SIG-M5 (cell line): ENCODE measurements at places on chromosomes 6 and 20.

DNA sequence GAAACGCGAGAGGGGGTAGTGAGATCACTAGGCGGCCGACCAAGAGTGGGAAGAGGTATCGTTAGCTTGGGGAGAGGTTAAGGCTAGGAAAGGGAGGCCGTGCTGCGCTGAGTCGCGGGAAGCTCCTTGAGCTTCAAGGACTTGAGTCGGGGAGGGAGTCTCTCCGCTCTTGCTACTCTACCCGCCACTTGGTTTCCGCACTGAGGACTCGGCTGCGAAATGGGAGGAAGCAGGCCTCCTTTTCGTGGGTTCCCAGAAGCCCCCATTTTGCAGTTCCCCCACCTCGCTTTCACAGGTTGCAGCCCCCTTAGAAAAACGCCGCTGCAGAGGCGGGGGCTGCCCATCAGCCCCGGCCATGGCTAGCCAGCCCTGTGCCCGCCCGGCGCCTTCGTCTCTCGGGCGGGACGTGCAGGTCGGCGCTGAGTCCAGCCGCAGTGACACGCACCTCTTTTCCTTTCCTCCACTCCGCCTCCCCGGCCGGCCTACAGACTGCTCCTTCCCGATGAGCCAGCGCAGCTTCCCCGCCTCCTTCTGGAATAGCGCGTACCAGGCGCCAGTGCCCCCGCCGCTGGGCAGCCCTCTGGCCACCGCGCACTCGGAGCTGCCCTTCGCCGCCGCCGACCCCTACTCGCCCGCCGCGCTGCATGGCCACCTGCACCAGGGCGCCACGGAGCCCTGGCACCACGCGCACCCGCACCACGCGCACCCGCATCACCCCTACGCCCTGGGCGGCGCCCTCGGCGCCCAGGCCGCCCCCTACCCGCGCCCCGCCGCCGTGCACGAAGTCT lies 4.9 kb downstream of the VGLL2 start:
- DNase-seq, result no peak

- DNase-seq, result no peak
Observed at GRCh38 chr20:42775037-42775436, 414.7 kb downstream of the PTPRT start.

GRCh38 chr6:114216789-114217467 lies 125.9 kb downstream of the HS3ST5 start:
- DNase-seq, result no peak

- no peak for DNase-seq
Observed at GRCh38 chr6:105835373-105835772, 250.8 kb upstream of the PRDM1 start.

DNA sequence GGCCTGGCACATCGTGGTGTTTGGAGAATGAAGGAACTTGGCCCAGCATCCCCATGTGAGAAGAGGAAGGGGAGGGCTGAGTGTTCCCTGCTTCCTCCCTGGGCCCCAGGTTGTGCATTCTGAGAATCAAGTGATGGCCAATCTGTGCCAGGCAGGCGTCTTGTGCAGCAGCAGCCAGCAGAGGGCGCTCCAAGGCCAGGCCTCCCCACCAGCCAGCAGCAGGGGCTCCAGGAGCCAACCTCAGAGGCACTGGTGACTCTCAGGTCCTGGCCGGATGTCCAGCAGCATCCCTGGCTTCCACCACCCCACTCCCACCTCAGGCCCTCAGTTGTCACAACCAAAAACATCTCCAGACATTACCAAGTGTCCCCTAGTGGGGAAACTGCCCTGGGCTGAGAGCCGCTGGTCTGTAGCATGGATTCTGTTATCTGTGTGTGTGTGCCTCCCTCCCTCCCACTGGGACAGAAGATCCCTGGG lies 192.0 kb downstream of the PREX1 start:
- no peak for DNase-seq

- no peak for DNase-seq
Observed at GRCh38 chr6:158816803-158817727, 2.1 kb downstream of the EZR start.

- DNase-seq, result no peak
Observed at GRCh38 chr6:165557674-165558073, 105.4 kb downstream of the PDE10A start.

DNA sequence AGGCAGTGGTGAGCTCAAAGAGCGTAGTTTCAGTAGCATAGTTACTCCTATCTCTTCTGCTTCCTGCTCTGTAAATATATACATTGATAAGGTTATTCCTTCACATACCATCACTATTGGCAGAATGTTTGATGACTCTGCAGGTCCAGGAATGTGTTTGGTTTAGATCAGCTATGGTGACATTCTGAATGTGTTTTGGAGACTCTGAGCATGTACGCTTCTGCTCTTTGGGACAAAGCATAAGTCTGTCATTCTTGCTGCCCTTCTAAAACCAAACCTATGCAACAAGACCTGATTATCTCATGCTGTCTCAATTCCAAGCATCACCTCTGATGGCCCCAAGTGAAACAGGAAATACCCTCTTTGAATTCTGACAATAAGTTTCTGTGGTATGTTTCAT lies 1074.3 kb downstream of the KIF16B start:
- no peak for DNase-seq

GRCh38 chr6:170184316-170184715 lies 106.6 kb downstream of the DLL1 start:
- DNase-seq, result no peak

DNA sequence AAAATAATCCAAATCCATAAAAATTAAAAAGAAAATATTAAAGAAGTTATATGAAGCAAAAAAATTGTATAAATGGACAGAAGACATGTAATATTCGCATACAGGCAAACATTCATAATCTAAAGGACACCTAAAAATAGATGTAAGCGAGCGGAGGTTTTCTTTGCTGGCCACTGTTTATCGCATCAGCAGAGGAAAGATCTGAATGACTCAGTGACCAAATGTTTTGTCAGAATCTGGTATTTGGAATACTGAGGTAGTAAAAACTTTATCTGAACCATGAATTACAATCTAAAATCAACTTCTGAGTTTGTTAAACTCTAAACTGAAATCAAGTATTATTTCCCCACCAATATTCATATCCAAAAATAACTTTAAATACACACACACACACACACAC lies 7.8 kb downstream of the TSPYL4 start:
- no peak for DNase-seq

DNA sequence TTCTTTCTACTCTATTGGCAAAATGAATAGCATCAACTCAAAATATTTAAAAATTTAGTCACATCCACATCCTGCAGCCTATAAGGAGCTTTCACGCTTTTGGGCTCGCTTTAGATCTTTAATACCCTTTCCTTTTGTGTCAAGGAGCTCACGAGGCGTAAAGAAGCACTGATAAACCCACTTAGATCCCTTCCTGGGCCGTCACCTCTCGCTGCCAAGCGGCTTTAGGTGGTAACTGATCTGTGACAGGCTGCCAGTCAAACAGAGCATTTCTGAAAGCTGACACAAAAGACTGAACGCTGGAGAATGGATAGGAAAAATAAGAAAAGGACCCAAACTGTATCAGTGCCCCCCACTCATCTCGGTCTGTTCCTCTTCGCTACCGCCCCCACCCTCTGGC lies 385.7 kb upstream of the MMS22L start:
- DNase-seq, result no peak

- DNase-seq, result no peak
Observed at GRCh38 chr6:132130626-132131298, 179.6 kb upstream of the CCN2 start.

GRCh38 chr20:56885521-56885920 lies 256.4 kb downstream of the TFAP2C start:
- no peak for DNase-seq

DNA sequence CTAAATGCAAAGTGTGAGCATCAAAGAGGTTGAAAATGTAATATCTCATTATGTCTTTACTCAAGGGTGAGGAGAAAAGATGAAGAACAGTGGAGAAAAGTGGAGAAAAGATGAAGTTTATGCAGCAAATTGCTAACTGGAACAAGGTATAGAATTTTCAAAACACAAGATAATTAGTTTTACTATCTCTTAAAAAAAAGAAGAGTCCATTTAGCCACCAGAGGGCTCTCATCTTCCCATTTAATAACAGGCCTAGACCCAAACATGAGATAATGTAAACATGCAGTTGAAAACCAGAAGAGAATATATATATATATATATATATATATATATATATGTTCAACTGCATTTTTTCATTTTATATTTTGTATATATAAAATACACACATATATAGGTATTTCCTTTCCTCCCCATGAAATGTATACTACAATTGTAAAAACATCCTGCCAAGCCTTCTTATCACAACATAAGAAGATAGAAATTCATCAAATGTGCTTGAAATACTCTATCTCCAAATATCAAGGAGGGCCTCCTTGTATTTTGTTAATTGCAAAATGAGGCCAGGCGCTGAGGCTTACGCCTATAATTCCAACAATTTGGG lies 78.4 kb downstream of the ADTRP start:
- DNase-seq, result no peak

DNA sequence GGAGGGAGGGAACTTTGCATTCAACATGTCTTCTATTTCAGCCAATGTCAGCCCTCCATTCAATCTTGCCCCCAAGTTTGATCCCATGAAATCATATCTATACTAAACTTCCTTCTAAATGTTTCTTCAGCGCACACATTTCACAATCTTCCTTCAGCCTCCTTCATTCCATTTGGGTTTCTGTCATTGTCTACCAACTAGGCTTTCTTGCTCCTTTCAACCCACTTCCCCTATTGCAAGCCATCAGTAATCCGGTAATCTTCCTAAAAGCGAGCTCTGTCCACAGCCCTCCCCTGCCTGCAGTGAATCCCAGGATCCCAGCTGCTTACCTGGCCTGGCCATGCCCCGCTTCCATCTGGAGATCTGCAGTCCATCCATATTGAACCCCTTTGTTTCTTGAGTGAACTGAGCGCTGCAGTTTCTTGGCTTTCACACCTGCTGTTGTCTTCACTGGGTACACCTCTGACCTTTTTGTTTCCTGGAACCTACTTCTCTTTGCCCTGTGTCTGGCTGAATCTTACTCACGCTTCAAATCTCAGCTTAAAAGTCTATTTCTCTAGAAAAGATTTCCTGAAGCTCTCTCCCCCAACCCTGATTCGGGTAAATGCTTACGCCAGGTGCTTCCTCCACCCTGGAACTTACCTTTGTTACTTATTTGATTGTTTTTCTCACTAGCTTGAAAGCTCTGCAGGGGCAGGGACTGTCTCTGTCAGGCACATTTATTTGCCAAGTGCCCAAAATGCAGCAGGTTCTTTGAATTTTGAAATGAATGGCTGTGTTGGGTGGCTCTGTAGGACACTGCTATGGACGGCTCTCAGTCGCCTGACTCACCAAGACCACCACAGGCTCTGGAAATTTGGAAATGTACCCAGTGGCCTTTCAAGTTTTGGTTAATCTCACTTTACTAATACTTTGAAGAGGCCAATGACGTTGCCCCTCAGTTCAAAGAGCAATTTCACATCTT lies 50.3 kb downstream of the ADTRP start:
- peak; percentile 14 for DNase-seq

GRCh38 chr6:12923644-12924235 lies 207.2 kb downstream of the PHACTR1 start:
- no peak for DNase-seq

DNA sequence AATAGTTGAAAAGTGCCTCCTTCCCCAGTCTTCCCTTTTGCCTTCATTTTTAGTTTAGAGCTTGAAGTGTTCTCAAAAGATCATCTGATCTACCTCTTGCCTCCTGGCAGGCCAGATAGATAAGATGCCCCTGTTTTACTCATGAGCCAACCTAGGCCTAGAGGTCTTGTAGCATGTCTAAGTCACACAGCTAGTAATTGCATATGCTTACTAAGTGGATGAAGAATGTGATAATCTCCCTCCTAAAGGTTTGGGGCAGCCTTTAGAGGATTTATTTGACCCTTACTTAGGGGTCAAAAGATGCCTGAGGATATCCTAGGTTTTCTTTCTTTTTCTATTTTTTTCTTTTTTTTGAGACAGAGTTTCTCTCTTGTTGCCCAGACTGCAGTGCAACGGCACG lies 2.1 kb downstream of the C6orf141 start:
- DNase-seq, result no peak

DNA sequence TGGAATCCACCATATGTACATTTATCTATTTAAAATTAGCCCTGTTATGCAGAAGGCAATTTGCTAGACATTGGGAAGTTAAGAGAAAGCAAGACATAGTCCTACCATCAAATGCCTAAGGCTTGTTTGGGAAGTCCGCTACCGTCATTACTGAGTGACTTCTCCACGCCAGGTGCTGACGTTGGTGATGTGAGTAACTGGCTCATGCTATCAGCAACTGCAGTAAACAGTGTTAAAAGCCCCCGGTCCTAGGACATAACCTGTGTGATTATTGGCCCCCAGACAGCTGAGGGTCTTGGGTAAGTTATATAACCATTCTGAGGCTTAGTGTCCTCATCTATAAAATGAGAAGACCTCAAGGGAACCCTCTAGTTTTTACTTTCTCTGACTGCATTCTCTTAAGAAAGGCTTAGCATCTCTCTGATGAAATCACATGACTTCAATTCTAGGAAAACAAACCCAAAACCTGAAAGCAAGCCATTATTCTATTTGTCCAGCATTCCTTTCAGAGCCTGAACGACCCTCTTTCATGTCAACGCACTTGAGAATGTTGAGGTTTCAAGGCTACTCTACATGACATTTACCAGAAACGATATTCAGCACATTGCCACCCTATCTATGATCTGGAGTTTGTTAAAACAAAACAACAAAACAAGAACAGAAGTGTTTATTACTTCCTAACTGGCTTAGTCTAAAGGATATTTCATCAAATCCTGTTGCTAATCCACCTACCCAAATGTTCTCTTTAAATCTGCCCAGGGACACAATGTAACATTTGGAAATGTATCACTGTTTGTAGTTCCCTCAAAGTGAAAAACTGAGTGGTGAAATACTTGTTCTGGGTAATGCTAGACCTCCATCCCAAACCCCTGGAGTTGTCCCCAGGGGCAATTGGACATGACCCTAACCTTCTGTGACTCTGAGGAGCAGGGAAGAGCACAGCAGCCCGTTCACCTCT lies 133.8 kb downstream of the BTBD3 start:
- DNase-seq, result no peak

DNA sequence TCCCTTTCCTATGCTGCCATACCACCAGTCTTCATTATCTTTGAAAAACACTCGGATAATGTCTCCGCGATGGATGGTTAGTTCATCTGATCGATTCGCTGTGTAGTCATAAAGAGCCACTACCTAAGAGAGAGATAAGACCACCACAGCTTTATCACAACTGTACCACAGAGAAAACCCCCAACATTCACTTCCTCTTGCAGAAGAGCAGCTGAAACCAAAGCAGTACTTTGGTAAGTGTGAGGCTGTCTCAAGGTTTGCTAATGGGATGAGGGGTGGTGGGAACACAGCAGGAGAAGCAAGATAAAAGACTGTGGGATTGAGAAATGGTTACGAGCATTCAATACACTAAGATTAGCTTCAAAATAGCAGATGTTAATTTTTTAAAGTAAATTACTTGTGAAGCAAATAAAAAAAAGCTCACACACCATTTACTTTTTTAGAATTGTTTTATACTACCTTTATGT lies 142.1 kb downstream of the MYB start:
- peak; percentile 82 for DNase-seq

DNA sequence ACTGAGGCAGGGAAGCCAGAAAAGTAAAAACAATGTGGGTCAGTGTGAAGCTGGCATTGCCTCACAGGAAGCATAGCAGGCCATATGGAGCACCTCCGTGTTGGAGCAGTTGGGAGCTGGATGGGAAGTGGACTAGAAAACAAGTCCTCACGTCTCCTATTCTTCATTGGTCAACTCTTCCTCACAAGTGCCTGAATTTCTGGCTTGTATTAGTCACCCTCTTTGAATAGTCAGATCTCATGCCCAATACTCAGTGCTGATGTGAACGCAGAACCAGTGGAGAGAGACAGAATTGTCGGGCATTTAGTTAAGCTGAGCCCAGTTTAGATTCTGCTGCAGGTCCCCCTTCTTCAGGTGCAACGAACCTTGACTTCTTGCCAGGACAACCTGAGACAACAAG lies 22.3 kb upstream of the RSPO3 start:
- DNase-seq, result no peak

GRCh38 chr20:22490287-22491193 lies 93.8 kb downstream of the FOXA2 start:
- no peak for DNase-seq
